ENCODE measurements at places on chromosomes 13 and 19.

- peak; percentile 94 for DNase-seq
These were observed 1.5 kb upstream of the MYO1F start for GRCh38 chr19:8578642-8579265.

- peak; percentile 57 for DNase-seq
These were observed 12.8 kb upstream of the RASA3 start for GRCh38 chr13:114145256-114145655.

DNA sequence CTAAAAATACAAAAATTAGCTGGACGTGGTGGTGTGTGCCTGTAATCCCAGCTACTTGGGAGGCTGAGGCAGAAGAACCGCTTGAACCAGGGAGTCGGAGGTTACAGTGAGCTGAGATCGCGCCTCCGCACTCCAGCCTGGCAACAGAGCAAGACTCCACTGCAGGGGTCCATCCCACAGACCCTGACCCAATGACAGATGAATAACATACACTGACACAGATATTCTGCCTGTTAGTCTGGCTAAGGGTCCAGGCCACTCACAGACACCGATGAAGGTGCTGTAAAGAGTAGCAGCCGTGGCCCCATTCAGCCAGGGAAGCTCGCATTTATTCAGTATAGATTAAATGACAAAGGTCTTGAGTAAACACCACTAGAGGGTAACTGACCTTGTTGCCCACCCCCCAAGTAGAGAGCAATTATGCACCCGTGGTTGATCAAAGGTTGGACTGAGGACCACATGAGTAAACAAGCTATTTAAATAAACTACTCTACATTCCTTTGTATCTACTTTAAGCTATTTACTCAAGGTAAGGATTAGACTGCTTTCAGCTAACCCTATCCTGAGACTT, 8.5 kb upstream of the CRYL1 start:
- no peak for DNase-seq

GRCh38 chr13:27437126-27437525, 12.7 kb downstream of the GTF3A start:
- no peak for DNase-seq

DNA sequence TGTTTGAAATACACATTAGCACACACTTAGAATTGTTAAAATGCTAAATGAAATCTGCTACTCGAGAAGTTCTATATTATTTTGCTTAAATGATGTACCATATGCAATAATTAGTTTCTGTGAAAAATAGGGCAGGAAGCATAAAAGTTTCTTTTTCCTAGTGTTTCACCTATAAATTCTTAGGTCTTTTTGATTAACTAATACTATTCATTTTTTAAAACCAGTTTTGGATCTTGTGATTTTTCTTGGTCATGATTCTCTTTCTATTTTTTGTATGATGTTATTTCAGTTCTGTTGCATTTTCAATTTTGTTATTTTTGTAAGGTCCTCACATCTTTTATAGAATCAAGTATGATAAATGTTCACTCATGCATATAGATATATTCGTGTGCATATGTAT, 66.1 kb downstream of the URI1 start:
- no peak for DNase-seq

- peak; percentile 70 for DNase-seq
These were observed 124.2 kb downstream of the LMO7 start for GRCh38 chr13:75760131-75761021.

DNA sequence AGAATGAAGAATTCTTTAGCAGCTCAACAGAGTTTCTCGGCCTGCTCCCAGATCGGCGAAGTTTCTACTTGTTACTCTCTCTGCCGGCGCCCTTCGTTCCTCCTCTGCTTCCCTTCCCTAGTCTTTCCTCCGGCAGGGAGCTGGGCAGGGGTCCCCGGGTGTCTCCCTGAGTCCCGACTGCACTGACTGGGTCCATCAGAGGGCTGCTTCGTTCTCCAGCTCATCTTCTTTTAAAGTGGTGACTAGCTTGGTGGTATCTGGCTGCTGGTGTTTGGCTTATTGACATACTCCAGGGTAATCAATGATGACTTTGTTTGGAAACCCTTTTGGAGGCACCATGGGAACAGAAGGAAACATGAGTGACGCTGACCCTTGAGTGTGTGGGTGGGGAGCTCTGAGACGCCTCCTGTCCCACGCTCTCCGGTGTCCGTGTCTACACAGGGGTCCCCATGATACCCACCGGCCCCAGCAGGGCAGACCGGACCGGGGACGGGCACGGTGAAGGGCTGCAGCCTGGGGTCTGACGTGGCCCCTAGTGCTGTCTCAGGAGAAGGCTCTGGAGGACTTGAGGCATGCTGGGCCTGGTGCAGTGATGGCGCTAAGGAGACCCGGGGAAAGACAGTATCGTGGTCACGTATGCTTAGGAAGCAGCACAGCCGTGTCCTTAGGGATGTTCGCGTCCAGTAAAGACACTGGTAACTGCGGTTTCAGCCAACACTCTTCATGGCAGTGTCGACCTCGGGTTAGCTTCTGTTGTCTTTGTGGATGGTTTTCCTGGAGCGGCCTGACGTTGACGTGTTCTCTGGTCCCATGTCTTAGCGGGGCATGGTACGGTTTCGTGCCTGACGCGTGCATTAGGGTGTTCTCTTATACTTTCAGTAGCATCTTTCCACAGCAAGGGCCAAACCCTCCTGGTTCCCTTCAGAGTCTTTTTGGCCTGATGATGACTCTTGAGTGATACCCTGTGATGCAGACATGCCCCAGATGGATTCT, 23.8 kb downstream of the NAXD start:
- DNase-seq = no peak

- DNase-seq = no peak
These were observed 84.7 kb downstream of the ERCC5 start for GRCh38 chr13:102930566-102930965.

- no peak for DNase-seq
These were observed 1.1 kb downstream of the ZNF444 start for GRCh38 chr19:56142087-56142787.
